ENCODE measurements at places on chromosomes 3 and 15.

DNA sequence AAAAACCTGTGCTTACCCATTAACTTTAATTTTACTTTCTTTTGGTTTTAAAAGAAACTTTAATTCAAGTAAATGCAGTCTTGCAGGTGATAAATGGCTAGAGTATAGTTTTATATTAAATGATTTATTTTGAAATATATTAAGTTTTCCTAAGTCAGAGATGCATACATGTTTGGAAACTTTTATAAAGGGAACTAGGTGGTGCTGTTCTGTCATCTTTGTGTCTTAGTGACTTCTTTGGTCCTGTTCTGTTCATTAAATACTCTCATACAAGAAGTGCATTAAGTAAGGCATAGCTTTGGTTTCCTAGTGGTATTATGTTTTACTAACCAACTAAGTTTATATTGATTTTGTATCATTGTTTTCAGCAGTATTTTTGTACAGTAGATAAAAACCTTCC, 15.6 kb downstream of the CADM2 start:
- no peak for DNase-seq

- no peak for DNase-seq
These were observed 421.6 kb upstream of the CBLB start for GRCh38 chr3:106290304-106290997.

GRCh38 chr15:78831229-78832207, 20.3 kb upstream of the ADAMTS7 start:
- DNase-seq = no peak

DNA sequence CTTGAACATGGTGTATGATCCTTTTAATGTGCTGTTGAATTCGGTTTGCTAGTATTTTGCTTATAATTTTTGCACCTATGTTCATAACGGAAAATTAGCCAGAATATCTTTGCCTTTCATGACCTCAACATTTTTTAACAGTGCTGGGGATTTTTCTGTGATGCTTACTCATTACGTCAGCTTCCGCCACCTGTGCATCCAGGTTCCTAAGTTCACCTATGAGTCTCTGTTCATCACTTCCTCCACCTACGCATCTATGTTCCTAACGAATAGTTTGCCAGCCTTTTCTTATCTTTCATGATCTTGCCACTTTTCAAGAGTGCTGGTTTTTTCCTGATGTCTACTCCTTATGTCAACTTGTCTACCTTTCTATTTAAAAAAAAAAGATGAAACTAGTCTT, 16.5 kb downstream of the AADACL2 start:
- no peak for DNase-seq

GRCh38 chr3:118637846-118638245, 396.8 kb downstream of the IGSF11 start:
- no peak for DNase-seq

DNA sequence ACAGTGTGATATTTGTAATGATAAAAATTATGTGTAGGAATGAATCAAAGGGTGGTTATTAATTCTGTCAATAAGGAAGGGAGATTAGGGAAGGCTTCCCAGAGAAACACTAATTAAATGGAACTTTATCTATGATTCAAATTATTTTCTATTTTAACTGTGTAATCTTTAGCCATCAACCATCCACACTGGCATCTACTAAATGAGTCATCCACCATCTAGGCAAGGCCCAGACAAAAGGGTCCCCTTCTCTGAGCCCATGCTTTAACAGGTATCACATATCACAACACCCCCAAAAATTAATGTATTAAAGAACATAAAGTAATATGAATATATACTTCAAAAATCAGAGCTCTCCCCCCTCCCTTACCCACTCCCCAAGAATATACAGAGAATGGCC, 19.9 kb upstream of the TPM1 start:
- no peak for DNase-seq

DNA sequence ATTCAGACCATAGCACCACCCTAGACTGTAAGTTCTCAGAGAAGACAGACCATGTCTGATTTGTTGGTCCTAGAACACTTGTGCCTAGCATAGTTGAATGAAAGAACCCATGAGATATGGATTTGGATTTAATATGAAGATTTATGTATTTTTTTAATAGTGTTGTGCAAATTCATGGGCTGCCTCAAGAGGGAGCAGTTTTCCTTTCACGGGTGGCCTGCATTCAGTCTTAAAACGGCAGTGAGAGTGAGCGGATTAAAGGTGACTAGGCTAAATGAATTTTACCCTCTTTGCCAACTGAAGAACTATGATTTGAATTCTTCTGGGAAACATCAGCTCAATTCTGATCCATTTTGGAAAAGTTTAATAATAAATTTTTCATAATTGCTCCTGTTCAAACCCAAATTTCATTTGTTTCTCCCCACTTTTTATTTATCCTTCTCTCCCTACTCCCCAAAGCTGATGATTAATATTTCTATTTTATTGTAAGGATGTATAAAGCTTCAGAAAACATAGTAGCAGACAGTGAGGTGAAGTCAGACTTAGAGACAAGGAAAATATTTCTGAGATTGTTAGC, 67.3 kb downstream of the MORC1 start:
- peak; percentile 75 for DNase-seq

DNA sequence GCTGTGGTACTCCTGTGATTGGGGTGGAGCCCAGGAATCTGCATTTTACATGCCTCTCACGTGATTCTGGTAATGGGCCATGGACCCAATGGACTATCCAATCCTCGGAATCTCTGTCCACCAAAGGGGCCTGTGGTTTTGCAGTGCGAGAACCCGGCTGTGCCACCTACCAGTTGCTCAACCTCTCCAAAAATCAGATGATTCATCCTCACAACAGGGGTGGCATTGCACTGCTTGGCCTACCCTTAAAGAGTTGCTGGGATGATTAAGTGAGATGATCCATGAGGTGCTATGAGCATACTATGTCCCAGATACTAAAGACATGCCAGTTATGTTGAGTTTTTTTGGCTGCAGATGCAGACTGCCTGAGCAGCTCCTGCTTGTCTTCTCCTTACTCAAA, 5.1 kb downstream of the ANP32A start:
- DNase-seq = no peak

DNA sequence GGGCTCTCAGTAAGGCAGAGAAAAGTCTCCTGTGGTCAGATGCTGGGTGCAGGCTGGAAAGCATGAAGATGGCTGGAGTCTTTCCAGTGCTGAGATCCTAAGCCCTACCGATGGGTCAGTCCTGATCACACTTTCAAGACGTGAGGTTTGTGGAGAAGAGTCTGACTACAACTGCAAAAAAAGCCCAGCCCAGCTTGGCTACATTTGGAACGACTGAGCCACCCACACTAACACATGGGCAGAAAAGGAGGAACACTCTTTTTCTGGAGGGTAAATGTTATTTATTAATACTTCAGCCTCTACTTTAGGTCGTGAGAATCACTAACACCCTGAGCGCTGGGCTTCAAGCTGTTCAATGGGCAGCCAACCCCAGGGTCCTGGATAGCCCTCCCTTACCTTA, 22.0 kb upstream of the C3orf22 start:
- DNase-seq = no peak

DNA sequence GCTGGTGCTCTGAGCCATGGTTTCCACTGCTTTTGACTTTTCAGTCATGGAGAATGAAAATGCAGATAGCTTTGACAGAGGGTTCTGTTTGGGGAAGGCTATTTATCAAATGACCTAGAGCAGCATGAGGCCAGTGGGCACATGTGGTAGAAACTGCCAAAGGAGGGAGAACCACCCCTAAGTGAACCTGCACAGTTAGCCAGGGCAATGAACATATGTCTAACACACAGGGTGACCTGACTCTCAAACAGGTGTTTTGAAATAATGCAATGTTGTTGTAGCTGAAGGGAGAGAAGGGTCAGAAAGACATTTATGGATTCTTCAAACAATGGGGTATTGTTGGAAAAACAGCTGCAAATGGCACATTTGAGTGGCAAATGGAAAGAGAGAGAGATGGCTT, 174.4 kb upstream of the FAM3D start:
- no peak for DNase-seq

GRCh38 chr3:177602601-177603147, 405.4 kb upstream of the TBL1XR1 start:
- DNase-seq = no peak

DNA sequence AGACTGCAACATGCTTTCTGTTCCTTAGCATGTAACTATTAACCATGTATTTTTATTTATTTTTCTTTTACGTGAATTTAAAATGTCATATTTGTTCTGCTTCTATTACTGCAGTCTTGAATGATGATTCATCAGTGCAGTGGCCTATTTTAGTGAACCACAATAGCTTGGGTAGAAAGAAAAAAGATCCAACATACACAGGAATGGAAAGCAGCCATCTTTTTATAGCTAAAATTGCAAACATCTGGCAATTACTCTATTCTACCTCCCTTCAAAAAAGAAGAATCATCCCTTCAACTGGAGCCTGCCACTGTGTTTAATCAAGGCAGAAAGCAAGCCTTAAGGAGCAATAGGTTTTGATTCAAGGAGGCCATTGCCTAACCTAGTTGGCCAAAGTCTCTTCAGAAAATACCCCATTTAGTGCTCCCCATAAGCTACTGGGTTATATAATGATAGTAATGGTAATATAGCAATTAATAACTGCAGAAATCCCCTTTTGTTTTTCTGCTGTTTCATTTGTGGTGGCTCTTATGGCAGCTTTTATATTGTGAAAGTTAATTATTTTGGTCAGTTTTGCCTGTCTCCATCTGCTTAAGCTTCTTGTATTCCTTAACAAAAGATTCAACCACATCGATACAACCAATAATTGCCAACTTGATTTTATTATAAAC, 267.3 kb downstream of the LPP start:
- no peak for DNase-seq

DNA sequence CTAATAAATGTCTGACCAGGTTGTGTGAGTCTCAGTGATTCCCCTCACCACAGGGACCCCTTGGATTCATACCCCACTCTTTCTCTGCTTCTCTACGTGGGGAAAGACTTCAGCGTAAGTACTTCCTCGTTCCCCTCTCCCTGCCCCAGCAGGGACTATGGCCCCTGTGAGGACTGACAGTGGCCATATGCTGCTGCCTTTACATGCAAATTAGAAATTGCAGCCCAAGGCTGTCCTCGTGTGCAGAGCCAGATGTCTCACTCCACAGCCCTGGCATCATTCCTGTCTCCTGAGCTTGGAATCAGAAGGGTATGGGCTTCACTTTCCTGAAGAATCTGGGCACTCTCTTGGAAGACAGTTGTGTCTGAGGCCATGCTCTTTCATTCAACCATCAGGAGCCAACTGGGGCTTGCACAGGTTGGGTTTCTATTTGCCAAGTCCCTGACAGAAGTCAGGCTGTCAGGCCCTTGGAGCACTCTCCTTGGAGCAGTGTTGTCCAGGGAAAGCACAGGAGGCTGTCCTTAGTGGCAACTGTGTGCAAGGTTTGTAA, 30.5 kb upstream of the IQCF2 start:
- no peak for DNase-seq

DNA sequence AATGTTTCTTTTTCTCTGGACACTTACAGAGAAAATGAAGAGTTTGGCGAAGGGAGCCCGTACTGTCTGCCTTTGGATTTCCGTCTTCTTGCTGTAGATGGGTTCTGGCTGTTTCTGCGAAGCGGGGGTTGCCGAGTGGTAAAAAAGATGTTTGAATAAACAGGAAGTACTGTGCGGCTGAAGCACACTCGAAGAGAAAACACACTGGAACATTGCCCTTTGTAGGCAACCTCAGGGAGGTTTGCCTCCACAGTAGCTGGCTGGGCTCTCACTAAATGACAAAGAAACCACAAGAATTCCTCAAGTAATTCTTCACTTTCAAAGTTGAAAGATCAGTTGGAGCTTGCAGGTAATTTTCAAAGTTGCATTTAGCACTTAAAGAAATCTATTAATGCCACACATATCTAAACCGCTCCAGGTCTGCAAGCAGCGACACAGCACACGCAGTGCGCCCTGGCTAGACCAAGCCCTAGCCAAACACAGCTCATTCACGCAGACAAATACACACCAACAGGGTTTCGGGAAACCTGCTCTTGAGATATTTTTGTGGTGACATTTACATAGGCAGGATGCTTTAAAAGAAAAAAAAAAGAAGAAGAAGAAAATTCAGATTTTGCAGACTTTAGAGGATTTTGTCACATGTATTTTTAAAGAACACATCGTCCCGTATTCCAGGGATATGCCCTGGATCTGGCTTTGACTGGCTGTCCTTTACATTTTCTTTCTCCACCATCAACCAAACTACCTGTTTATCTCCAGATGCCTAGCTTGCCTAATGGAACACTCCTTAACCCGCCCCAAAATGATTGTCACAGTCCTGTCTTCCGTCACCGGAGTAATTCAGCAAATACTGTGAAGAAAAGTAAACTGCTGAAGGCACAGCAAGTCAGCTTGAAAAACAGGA, 452.8 kb downstream of the FOXP1 start:
- DNase-seq = peak; percentile 81

- no peak for DNase-seq
These were observed 117.7 kb downstream of the C3orf38 start for GRCh38 chr3:88267441-88267840.

- no peak for DNase-seq
These were observed 71.3 kb downstream of the RASA2 start for GRCh38 chr3:141557961-141558706.

- no peak for DNase-seq
These were observed 30.4 kb upstream of the SYNM start for GRCh38 chr15:99074446-99074845.

- no peak for DNase-seq
These were observed 302.1 kb downstream of the TLE3 start for GRCh38 chr15:69795601-69796000.

- DNase-seq = peak; percentile 82
These were observed 255.7 kb downstream of the MBNL1 start for GRCh38 chr3:152524198-152525140.

DNA sequence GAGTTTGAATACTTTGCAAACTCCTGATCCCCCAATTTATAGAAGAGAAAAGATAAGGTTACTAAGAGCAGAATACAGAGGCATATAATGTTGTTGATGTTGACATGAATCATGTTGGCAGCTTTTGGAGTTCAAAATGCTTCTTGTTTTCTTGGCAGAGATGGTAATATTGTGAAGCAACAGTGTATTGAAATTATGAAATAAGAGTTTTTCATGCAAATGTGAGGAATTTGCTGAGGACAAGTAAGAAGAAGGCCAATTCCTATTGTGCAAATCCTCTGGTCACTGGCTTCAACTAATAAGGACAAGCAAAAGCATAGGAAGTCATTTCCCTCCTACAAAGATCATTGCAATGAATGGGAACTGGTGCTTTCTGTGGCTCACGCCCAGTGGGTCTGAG, 126.9 kb upstream of the CHL1 start:
- no peak for DNase-seq

DNA sequence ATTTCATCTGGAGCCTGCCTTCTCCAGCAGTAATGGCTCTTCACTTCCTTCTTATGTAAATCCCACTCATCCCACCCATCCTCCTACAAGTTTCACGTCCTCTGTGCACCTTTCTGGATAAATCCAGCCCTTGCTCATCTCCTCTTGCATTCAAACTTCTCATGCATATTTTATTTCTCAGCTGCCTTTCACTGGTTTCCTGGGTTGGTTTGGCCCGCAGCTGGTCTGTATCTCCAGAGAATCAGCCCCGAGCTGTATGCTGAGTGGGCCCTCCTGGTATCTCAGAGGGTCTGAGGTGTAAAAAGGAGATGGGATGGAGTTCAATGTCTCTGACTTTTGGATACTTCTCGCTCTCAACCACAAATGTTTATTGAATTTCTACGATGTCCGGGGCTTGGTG, 248.6 kb upstream of the FEZF2 start:
- DNase-seq = no peak

- peak; percentile 96 for DNase-seq
These were observed 163.9 kb downstream of the SMAD6 start for GRCh38 chr15:66865622-66866611.

GRCh38 chr3:31748933-31749295, 216.2 kb downstream of the STT3B start:
- DNase-seq = no peak

- no peak for DNase-seq
These were observed 49.2 kb downstream of the KATNBL1 start for GRCh38 chr15:34160735-34161134.

- DNase-seq = no peak
These were observed 29.4 kb upstream of the MYZAP start for GRCh38 chr15:57562196-57562769.

Measured in Karpas-422 (cell line).